ENCODE measurements at places on chromosomes 1 and 21.
A peak's percentile ranks its signal among the peaks of the same experiment; 100 is the strongest.

DNA sequence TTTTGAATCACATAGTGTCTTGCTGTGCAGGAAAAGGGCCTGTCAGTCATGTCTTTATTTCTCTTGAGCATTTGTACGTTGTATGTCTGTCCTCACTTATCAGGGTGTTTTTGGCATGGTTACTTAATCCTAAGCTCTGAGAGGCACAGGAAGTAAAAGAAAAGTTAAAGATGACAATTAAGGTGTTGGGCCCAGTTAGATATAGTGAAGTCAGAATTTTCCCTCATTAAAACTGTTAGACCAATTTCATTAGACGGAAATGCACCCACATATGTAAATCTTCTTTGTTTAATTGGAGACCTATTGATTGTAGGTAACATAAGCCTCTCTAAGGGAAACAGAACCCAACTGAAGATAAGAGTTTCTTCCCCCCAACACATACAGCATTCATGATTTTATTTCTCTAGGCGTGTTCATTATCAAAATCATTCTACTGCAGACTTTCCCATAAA lies 21.9 kb downstream of the NFIA start:
- no peak for DNase-seq

GRCh38 chr1:28509705-28510272 lies 3.9 kb downstream of the RCC1 start:
- DNase-seq, result no peak

DNA sequence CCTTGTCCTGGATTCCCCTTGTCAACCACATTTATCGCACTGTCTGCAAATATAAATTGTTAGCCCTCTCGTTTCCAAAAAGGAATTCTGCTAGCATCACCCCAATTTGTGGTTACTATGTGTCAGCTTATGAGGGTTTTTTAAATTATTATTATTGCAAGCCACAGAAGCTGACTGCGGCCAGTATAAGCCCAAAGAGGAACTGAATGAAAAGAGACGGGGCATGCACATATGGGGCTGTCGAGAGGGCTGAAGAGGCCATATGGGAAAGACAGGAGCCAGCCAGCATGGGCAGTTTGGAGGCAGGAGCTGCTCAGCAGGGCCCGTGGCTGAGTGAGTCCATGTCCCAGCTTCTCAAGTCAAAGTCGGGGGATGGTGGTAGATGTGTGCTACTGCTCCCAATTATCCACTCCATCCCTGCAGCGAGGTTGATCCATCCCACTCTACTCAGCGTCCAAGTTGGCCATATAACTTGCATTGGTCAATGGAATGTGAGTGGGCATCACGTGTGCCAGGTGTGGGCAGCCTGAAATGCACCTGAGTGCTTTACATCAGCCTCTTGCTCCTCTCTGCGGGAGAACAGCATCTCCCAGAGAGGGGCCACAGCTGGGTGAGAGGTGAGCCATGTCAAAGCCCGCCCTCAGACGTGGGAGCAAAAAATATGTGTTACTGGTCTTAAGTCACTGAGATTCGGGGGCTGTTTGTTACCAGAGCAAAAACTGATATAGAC lies 37.6 kb upstream of the LDLRAP1 start:
- no peak for DNase-seq

GRCh38 chr1:221289103-221289502 lies 409.9 kb downstream of the HLX start:
- no peak for DNase-seq

DNA sequence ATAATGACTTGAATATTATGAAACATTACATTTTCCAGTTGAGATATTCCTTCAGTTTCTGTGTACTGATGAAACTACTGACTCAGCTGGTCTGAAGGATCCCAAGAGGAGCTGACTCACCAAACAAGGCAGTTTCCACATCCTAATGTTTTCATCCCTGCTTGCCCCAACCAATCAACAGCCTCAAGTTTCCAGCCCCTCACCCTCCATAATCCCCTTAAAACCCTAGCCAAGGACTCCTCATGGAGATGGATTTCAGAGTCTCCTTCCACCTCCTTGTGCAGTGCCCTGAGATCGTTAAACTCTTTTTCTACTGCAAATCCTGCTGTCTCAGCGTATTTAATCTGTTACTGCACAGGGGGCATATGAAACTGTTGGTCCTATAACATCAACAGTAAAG lies 83.1 kb upstream of the HAO2 start:
- peak; percentile 79 for DNase-seq

DNA sequence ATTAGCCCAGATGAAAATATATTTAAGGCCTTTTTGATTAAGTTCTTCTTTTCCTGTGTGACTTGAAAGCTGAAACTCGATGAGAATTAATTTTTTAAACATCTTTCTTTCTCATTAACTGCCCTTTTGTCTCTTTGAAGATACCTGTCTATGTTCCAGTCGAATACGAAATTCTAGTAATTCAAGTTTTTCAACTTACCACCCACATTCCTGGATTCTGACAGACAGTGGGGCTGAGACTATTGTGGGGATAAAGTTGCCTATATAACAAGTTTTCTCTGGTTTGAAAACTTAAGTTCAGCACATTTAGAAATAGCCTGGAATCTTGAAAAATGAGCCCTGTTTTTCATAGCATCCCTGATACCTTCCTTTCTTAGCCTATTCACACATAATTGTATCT lies 114.6 kb downstream of the NTNG1 start:
- DNase-seq, result no peak

DNA sequence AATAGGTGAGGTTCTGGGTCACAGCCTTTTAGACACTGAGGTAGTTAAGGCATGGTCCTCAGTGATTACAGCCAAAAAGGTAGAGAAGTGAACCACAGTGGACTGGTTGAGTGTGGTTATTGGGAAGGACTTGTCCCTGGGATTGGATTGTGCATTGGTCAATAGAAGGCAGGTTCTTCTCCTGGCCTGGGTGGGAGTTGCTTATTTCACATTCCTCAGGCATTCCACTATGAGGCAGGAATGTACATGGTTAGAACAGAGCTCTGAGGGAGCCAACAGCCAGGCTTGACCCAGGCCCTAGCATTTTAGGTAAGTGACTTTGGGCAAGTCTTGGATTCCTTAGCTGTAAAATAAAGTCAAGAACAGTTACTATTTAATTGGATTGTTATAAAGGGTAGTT lies 97.9 kb upstream of the MARK1 start:
- no peak for DNase-seq

- no peak for DNase-seq
These were observed 42.6 kb downstream of the SIPA1L2 start for GRCh38 chr1:232587141-232588008.

- DNase-seq, result peak; percentile 64
These were observed 156.9 kb downstream of the LRRC40 start for GRCh38 chr1:70048336-70049094.

Data from IMR-90 (cell line).